NCI-H2081 treated with DMSO at 0.1 percent for 48 hours (cell line): ENCODE measurements at places on chromosomes 13 and 19.

DNA sequence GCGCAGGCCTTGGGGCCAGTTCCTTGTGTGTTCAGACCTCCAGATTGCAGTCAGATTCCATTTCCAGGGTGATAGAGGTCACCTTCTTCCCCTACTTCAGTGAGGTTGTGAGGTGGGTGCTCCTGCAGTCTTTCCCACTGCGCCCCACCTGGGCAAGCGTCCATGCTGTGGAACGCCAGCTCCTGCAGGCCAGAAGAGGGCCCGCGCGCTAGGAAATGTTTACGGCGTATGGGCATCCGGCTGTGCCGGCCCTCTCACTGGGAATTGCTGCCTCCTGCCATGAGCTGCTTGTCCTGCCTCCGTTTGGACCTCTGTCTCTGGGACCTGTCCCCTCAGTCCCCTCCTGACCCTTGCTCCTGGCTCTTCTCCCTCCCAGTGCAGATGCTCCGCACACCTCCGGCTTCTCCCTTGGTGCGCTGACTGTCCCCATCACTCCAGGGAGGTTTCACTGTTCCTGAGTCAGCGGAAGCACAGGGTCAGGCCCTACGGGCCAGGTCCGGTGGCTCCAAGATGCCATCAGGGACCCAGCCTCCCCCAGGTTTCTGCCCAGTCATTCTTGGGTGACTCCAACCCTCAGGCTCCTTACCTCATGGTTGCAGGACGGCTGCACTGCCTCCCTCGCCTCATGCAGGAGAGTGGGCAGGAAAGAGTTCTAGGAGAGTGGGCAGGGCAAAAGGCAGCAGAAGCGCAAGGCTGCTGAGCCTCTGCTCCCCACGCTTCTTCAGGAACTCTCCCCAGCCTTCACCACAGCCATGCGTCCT lies 56.6 kb downstream of the SMARCA4 start:
- no peak for DNase-seq

- no peak for DNase-seq
Measured at GRCh38 chr19:7968796-7969554, 25.5 kb upstream of the TIMM44 start.

DNA sequence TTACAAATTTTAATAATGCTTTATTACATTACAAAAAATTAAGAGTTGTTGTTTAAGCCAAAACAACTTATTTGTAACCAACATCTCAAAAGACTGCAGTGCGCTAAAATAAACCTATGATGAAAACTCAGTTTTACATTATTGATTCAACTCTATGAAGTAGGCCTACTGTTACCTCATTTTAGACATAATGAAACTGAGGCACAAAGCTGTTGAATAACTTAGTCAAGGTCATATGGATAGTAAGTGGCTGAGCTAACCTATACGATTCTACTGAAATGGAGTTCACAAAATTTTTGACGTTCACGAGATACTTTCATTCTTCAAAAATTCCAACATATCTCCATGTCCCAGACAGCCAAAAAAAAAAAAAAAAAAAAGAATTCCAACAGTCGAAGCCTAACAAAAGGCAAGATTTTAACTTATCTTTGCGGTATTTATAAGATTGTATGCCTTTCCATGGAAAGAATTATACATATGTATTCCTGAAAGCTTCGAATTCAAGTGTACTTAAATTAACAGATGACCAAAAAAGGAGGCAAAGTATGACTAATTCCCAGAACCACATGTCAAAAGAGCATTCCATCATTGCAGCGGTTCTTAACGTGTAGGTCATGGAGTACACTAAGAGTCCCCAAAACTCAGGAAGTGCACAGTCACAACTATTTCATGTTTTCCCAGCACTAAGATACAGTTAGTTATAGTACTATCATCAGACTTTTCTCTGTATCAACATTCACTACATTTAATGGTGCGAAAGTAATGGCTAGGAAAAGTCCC lies 69.4 kb downstream of the PSPC1 start:
- no peak for DNase-seq

- DNase-seq = no peak
Measured at GRCh38 chr13:94300401-94300800, 179.1 kb downstream of the DCT start.

DNA sequence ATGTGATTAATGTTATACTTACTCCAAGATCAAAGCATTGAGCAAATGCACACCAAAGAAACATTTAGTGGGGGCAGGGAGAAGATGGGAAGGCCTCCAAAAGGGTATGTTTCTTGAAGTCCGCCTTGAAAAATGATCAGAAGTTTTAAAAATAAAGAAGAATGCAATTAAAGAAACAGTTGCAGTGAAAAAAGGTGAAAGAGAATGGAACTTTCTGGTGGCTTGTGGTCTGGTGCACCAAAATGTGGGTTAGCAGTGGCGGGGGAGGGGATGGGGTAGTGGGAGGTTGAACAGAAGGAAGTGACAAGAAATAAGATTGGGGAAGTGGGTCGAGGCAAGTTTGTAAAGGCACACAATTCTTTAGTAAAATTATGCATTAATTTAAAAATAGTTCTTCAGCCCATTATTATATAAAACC lies 2.5 kb downstream of the LCP1 start:
- DNase-seq = no peak

DNA sequence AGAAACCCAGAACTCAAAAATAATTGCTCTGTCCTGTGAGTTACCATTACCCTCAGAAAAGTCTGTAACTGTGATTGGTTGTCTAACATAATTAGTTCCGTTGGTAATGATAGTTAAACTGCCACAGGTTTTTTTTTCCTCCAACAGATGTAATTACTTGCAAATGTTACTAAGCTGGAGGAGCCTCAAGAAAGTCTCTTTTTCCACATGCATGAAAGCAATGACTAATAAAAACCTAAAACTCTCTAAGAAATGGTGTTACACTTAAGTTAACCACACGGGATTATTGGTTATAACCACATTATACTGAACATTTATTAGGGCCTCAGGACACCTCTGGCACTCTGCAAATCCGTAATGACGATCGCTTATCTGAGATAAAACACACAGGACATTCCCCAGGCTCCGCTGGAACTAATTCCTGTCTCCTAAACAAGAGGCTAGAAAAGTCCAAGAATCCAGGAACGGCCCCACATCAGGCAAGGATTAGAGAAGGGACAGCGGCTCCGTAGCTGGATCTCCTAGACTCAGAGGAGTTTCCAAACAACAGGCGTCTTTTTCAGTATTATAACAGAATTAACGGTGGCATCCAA lies 753 bp downstream of the ZNF235 start:
- no peak for DNase-seq
